ENCODE measurements at places on chromosomes 6 and 20. TPM values are rescaled to one million over a fixed set of nuclear protein-coding genes. Genes with fewer than 3 reads are reported as not detected.

DNA sequence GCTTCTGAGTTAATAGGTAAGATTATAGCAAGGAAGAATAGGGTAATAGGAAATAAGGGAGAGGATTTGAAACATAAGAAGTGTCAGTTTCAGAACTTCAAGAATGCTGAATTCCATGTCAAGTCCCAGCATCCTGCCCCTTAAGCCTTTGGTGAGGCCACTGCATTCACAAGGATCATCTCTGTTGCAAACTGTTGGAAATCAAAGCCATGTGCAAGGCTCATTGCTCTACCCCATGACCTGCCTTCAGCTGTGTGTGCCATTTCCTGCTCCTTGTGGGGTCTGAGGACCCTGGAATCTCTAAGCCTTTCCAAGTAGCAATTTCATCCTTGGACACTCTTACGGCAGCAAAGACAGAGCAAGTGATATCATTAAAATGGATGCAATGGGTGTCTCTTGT lies 203.0 kb downstream of the CDC5L start:
- DNase-seq, result no peak

GRCh38 chr20:58401162-58401561 lies 12.1 kb downstream of the VAPB start:
- no peak for DNase-seq

- DNase-seq, result peak; percentile 97
Observed at GRCh38 chr6:5905431-5906339, 101.0 kb downstream of the NRN1 start.

HLA-DOA gene
- total RNA-seq, result 0.23 TPM

DNA sequence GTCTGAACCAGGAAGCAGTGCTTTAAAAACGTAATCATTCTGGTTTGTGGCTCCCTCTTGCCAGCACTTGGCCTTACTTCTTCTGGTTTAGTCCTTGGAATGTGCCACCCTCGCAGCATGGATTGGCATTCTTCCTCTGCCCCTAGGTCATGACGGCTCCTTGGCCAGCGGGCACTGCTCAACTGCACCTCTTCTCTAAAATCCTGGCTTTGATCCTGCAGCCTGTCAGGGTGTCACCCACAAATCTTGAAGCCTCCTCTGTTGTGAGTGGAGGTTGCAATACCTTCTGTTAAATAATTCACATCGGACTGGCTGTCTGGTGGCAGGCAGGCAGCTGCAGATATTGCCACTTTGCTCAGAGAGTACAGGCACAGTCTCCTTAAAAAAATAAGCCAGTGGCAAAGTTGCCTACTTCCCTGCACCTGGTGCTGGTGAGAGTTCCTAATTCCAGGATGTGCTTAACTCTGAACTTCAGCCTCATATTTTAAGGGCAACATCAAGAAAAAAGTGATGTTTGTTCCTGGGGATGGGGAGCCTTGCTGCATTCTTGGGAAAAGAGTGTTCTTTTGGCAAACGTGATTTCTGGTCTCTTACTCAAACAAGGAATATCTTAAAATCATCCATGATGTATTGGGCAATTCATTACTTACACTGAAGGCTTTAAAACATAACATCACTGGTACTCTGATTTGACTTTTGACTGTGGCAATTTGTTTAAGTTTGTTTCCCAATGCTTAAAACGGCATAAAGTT lies 179.8 kb downstream of the FOXA2 start:
- no peak for DNase-seq

GRCh38 chr6:24666641-24667377 lies at the start of the genes ACOT13 and TDP2:
ACOT13 (plus strand) TSS chr6:24667077; CDS start chr6:24667264, 187 bp downstream.
TDP2 (minus strand) TSS chr6:24666899; CDS start chr6:24666862, 37 bp downstream.
- DNase-seq, result peak; percentile 96

GRCh38 chr6:101705866-101706265 lies 312.4 kb downstream of the GRIK2 start:
- peak; percentile 11 for DNase-seq

DNA sequence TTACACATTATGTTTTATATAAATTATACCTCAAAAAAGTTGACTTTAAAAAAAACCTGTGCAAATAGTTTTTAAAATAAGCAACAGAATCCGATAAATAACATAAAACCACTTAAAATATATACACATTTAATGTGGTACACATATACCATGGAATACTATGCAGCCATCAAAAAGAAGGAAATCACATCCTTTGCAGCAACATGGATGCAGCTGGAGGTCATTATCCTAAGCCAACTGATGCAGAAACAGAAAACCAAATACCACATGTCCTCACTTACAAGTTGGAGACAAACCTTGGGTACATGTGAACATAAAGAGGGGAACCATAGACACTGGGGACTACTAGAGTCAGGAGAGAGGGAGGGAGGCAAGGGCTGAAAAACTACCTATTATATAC lies 4.0 kb upstream of the DEFB121 start:
- DNase-seq, result no peak

- DNase-seq, result peak; percentile 59
Observed at GRCh38 chr6:11009353-11009752, 34.8 kb downstream of the ELOVL2 start.

RHAG gene
- total RNA-seq, result not detected

DNA sequence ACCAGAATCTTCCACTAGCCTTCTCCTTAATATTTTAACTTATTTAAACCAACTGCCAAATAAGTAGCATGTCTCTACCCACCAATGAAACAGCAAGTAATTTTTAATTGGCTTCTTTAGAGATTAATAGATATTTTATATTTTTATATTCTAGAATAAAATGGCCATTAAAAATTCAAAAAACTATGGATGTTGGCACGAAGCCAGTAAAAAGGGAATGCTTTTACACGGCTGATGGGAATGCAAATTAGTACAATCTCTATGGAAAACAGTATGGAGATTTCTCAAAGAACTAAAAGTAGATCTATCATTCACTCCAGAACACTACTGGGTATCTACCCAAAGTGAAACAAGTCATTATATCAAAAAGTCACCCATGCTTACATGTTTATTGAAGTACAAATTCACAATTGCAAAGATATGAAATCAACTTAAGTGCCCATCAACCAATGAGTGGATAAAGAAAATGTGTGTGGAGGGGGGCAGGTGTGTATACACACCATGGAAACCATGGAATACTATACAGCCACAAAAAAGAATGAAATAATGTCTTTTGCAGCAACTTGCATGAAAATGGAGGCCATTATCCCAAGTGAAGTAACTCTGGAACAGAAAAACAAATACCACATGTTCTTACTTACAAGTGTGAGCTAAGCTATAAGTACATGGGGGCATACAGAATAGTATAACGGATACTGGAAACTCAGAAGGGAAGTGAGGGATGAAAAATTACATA lies 15.1 kb downstream of the SHPRH start:
- DNase-seq, result no peak

- DNase-seq, result no peak
Observed at GRCh38 chr6:159130846-159131245, 38.4 kb upstream of the FNDC1 start.

DNA sequence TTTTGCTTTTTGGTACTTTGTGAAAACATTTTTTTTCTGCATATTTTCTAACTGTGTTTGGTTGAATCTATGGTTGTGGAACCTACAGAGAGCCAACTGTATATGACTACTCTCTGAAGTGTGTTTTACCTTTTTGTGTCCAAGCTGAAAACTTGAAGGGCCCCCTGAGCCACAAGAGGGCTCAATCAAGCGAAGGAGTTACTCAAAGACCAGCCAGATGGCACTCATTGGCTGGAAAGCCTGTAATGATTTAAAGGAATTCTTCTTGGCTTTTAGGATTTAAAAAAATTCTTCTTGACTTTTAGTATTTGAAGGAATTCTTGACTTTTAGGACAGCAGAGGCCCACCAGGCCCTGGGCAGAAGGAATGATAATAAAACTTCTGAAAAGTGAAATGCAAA lies 27.0 kb upstream of the ECI2 start:
- DNase-seq, result no peak

- DNase-seq, result no peak
Observed at GRCh38 chr6:25590986-25591385, 61.0 kb upstream of the SCGN start.

GRCh38 chr6:34178357-34179105 lies 32.6 kb upstream of the GRM4 start:
- DNase-seq, result no peak

DNA sequence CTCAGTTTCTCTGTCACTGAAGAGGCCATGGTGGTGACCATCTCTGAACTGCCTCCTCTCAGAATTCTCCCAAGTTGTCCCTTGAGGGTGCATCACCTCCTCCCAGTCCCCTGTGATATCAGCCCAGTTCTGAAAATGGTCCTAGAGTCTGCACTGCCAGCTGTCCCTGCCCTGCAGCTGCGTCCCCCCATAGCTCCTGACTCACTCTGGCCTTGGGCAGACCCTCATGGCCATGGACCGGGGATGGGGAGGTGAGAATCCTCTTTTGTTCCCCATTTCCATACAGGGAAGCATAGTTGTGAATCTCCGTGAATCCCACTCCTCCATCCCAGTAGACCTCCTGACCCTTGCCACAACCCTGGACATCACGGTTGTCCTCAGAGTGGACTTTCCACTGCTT lies 4.5 kb downstream of the ETV7 start:
- no peak for DNase-seq

CRISP2 gene
- total RNA-seq, result not detected

ACTL10 gene
- total RNA-seq, result 0.96 TPM

FAM217A gene
- not detected for total RNA-seq

DNA sequence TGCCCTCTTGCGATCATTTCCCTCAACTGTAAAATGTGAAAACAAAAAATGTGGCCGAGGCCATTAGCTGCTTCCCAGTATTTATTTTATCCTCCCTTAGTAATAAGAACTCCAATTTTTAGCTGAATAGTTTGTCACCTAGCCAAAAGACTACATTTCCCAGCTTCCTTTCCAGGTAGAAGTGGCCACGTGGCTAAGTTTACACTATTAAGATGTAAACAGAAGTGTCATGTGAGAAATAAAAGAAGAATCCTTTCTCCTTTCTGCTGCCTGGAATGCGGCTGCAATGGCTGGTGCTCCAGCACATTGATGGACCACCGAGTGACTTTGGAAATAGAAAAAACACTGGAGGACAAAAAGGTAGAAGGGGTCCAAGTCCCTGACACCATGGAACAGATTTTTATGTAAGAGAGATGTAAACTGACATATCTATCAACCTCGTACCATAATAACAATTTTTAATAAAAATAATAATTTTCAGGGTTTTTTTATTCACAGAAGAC lies 268.8 kb downstream of the PKHD1 start:
- DNase-seq, result no peak

- no peak for DNase-seq
Observed at GRCh38 chr6:113591896-113592827, 265.0 kb upstream of the MARCKS start.

OR2B6 gene
- not detected for total RNA-seq

GRCh38 chr20:62752181-62752670 lies 43.6 kb downstream of the NTSR1 start:
- DNase-seq, result no peak

XKR7 gene
- under 0.01 TPM for total RNA-seq

- DNase-seq, result peak; percentile 12
Observed at GRCh38 chr6:119649531-119649930, 300.0 kb upstream of the MAN1A1 start.
